Activated CD4-positive, alpha-beta T cell treated with anti-CD3 and anti-CD28 coated beads for 1 hour (primary cell): ENCODE measurements at places on chromosomes 1 and 21.
A peak's percentile ranks its signal among the peaks of the same experiment; 100 is the strongest.

GRCh38 chr1:153540394-153541361 lies at the start of gene S100A5:
Gene S100A5, minus strand, starts transcription at chr1:153540934. Its CDS starts 743 bp downstream, at chr1:153540191.
- peak; percentile 38 for DNase-seq

DNA sequence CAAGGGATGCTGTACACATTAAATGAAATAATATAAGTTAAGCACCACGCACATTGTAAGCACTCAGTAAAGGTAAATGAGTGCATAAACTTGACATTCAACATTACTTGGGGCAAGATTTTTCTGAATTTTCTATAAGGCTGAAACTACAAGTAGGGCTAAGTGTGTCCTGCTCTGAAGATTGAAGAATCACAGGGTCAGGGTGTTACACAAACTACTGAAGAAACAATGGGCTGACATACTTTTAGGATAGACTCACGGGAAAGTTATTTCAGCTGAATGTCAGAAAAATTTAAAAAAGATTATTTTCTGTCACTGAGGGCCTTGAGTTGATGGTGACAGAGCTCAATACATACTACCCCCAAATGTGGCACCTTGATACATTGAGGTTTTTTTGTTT lies 644.2 kb upstream of the PLXNA2 start:
- no peak for DNase-seq

- DNase-seq: no peak
These were observed 103.9 kb upstream of the KCND3 start for GRCh38 chr1:112093372-112093694.

DNA sequence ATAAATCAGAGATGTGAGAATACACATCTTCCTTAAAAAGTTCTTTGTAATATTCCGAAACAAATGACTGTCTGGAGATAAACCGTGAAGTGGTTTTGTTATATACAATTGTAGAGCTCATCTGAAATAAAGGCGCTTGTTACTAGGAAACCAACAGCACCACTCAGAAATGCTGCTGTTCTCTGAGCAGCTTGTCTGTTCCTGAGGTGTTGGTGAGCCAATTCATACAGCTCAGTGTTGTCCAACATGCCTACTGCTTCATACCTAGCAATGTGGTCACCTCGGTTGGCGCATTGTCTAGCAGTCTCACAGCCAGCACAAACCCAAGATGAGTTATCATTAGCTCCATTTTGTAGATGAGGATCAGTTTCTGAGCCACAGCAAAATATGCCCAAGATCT lies 44.4 kb downstream of the GFI1 start:
- no peak for DNase-seq

- DNase-seq: no peak
These were observed 66.8 kb downstream of the TTC3 start for GRCh38 chr21:37139902-37140301.

GRCh38 chr1:183977717-183978116 lies 59.8 kb downstream of the COLGALT2 start:
- DNase-seq: no peak
